ENCODE measurements at places on chromosomes 2 and 18. TPM values are rescaled to one million over a fixed set of nuclear protein-coding genes. Genes with fewer than 3 reads are reported as not detected.
A peak's percentile ranks its signal among the peaks of the same experiment; 100 is the strongest.

GRCh38 chr2:28137221-28137620 is 246.7 kb downstream of the BABAM2 start:
- DNase-seq = peak; percentile 76

GRCh38 chr2:209872675-209873074 is 101.0 kb downstream of the UNC80 start:
- peak; percentile 78 for DNase-seq

GRCh38 chr2:20490300-20491181 is 43.7 kb downstream of the RHOB start:
- DNase-seq = no peak

DNA sequence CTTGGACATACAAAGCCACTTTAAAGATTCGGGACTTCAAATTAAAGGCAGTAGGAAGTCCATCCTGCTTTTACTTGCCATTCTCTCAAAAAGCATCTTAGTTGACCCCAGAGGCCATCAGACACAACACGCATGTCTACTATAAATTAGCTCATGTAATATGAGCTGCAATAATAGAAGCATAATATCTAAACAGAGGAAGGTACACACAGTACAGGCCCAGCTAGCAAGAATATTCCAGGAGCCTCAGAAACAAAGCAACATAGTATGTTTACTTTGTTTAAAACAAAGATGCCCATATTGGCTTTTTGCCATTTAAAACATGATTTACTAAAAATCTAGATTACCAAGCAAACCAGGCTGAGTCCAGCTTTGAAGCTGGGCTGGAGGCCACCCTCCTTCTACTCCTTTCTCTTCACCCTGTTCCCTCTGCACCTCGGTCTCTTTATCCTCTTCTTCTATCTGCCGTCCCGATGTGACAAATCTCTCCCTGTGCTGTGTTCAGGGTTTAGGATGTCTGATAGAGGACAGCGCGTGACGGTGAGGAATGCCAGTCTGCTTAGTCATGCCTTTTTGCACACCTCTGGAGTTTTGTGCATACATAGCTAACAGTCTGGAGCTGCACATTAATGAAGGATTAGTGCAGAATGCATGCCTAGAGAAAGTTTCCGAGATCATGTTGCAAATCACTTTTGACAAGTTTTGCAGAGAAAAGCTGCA is 28.2 kb downstream of the DTNA start:
- DNase-seq = peak; percentile 11

GRCh38 chr2:232888839-232889529 is 18.9 kb downstream of the SNORC start:
- no peak for DNase-seq

DNA sequence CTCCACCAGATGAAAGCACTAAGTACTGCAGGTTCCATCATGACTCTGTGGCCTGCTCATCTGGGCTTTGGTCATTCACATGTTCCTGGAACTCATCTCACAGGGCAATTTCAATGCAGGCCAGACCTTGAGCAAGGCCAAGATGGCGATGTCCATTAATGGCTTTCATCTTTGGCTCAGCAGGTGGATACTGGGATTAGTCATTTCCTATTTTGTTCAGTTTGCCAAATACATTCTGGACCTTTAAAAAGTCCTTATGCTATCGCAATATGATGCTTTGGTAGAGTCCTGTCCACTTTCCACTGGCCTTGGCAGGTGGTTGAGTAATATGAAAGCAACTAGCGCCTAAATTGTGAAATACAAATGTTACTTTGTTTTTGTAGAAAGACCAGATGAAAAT is 170.1 kb upstream of the REV1 start:
- DNase-seq = peak; percentile 50

- no peak for DNase-seq
Measured at GRCh38 chr2:211534632-211535031, 978.2 kb downstream of the CPS1 start.

DNA sequence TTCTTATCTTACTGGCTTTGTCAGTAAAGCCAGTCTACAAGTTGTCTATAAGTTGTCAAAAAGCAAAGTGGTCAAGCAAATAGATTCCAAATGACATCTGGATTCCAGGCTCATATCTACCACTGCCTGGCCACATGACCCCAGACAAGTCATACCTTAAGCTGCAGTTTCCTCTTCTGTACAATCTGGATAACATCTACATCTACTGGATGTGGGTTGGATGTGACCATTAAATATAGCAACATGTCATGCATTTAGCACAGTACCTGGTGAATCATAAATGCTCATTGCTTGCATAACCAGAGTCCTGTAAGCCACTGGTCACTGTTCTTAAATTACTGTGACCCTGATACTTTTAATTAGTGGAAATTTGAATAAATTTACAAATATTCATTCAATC is 16.8 kb downstream of the COBLL1 start:
- DNase-seq = no peak

DNA sequence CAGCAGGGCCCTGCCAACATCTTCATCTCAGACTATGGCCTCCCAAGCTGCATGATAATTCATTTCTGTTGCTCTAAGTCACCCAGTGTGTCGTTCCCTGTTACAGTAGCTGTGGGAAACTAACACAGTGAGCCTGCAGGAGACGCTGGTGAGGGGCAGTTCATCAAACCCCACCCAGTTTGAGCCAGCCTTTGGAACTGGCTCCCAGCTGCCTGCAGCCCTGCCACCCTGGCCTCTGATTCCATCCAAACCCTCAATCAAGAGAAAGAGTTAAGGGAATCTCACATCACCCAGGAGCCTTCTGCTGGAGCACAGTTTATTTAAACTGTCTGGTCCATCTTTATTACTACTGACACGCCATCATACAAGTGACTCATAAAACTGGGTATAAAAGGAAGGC is 64.9 kb upstream of the ZCCHC2 start:
- DNase-seq = no peak

DNA sequence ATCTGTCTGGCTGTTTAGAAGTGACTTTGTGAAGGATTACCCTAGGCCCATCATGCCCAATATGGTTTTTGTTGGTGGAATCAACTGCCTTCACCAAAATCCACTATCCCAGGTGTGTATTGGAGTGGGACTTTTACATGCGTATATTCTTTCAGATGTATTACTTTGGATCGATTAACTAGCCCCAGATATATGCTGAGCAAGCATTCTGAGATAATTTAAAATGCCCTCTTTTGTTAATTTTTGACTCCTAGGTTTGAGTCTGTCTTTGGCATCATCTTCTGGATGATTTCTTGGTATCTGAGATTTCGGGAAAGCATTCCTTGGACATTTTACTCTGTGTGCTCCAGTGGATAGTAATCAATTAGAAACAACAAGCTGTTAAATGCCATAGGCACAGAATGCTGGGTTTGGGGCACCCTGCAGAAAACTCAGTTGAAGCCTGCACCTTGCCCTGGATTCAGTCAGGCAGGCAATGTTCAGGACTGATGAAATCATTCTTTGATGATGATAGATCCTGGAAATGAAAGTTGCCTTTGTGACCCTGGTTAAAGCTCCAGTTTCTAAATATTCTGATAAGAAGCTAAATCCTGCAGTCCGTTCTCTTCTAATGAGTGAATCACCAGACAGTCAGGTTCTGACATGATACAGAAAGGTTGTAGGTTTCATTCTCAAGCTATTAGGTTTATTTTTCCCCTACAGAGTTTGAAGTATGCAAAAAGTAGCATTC is 1.1 kb downstream of the UGT1A1 start:
- DNase-seq = peak; percentile 14

GRCh38 chr2:29733965-29734364 is 187.4 kb downstream of the ALK start:
- no peak for DNase-seq

DNA sequence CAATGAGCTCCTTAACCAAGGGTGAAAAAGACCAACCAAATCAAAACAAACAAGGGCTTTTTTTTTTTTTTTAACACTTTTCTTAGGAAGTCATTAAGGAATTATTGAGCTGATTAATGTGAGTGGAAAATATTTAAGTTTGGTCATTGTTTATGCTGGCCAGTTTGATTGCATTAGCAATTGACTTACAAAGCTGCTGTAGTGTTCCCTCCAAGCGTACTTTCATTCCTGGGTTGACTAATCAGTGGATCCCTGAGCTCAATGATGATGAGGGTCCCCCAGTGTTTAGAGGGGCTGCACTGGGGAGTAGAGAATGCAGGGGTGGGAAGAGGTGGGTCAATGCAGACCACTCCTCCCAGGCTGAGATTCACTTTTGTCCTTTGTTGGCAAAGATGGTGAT is 119.3 kb downstream of the PRKCE start:
- no peak for DNase-seq

GRCh38 chr18:13077473-13077872 is 86.3 kb downstream of the CEP192 start:
- DNase-seq = no peak

DNA sequence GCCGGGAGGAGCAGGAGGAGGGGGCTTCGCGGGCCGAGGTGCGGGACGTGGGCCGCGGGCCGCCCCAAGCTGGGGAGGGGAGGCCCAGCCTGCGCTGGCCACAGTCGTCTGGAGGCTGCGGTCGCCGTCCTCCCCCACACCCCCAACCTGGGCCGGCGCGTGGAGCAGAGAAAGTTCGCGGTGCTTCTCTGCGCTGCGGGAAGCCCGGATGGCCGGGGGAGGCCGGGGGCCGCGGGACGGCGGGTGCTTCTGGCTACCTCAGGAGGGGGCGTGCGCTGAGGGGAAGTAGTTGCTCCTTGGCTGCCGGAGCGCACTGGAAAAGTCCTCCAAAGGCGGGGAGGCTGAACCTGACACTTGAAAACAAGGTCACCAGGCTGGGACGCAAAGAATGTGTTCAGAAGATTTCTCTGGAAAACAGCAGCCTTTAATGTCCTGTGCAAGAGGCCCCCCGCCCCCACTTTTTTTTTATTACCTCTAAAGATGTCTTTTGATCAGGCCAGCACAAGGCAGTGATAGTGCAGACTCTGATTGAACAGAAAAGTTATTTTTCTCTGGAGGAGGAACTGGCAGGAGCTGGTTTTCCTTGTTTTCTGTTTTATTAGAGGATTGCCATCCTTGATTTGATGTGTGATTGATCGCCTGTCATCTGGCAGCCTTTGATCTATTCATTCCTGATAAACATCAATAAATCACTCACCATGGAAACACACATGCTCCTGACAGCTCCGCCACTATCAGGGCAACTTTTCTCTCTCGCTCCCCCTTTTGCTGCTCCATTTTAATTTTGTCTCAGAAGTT is 1.6 kb downstream of the TSHZ1 start:
- peak; percentile 28 for DNase-seq

- DNase-seq = no peak
Measured at GRCh38 chr2:167626301-167626700, 621.1 kb downstream of the STK39 start.

DNA sequence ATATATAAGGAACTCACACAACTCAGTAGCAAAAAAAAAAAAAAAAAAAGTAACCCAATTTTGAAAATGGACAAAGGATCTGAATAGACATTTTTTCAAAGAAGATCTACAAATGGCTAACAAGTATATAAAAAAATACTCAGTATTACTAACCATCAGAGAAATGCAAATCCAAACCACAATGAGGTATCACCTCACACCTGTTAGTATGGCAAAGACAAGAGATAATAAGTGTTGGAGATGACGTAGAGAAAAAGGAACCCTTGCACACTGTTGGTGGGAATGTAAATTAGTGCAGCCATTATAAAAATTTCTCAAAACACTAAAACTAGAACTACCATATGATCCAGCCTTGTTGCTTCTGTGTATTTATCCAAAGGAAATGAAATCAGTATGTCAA is 5.8 kb upstream of the CNDP1 start:
- DNase-seq = no peak

- DNase-seq = peak; percentile 89
Measured at GRCh38 chr2:11344956-11345677, 681 bp upstream of the ROCK2 start.

GRCh38 chr2:237351796-237352195 is 62.2 kb downstream of the COL6A3 start:
- no peak for DNase-seq

GRCh38 chr2:41580806-41581205 is 467.0 kb upstream of the PKDCC start:
- no peak for DNase-seq

- peak; percentile 85 for DNase-seq
Measured at GRCh38 chr2:45813003-45813941, 161.8 kb downstream of the PRKCE start.

GRCh38 chr2:120442541-120442922 is 96.6 kb downstream of the INHBB start:
- no peak for DNase-seq

DNA sequence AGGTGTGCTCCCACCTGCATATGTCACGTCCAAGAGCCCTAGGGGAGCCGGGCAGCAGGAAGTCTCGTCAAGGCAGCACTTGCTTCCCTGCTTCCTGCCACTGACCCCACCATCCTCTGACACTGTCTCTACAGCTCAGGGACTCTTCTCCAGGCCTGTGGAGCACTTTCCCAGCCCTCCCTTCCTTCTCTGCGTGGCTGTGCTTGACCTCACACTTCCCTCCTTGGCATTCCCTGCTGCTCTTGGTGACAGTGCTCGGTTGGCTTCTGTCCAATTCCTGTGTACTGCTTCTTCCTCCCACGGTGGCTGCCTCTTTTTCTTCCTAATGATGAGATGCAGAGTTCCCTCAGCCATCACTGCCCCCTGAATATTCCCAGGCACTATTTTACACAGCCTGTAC is 2.8 kb downstream of the CIDEA start:
- DNase-seq = peak; percentile 13

GRCh38 chr2:239555571-239555905 is 154.7 kb upstream of the HDAC4 start:
- DNase-seq = no peak

- DNase-seq = no peak
Measured at GRCh38 chr2:108239786-108240185, at the start of gene SULT1C3. TSS of gene SULT1C3 (plus strand) at chr2:108239968. CDS start at chr2:108247195, 7,227 bp downstream.

DNA sequence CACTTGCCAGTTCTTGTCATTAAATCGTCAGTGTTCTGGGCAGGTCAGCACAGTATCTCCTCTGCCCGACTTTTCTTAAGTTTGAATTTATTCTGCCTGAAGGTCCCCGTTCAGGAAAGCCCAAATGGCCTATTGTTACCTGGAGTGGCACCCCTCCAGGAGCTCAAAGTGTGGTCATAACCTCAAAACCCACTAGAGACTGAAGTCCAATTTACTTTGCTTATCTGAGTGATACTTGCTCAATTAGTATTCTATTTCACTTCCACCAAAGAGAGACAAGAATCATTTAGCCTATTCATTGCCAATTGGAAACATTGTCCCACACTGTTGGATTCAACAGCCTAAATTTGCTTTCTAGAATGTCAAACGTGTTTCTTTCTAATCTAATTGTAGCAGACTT is 375.3 kb downstream of the LNPK start:
- no peak for DNase-seq

GRCh38 chr2:237315170-237315828 is 98.7 kb downstream of the COL6A3 start:
- DNase-seq = peak; percentile 99

Gene TTN
- total RNA-seq = 0.12 TPM

Gene IL36A
- not detected for total RNA-seq

Gene EFEMP1
- total RNA-seq = 3.7 TPM

Gene DLX2
- total RNA-seq = 0.72 TPM

Gene MPV17
- total RNA-seq = 99.4 TPM

Gene BOLL
- total RNA-seq = not detected

Gene YES1
- 69.1 TPM for total RNA-seq

Gene DYSF
- total RNA-seq = 1.2 TPM

Gene CIB4
- total RNA-seq = not detected

Gene CPS1
- 49.3 TPM for total RNA-seq

Data from RPMI7951 (cell line).